Stimulated activated CD8-positive, alpha-beta memory T cell treated with anti-CD3 and anti-CD28 coated beads, Interleukin-12 subunit alpha, Interleukin-12 subunit beta, amount 100 ng/mL, for 4 hours (primary cell): ENCODE measurements at places on chromosomes 16 and 17.

GRCh38 chr16:67917852-67918236 lies 13.8 kb downstream of the CTRL start:
- DNase-seq: no peak

GRCh38 chr16:48591976-48592375 lies 18.0 kb downstream of the N4BP1 start:
- no peak for DNase-seq

DNA sequence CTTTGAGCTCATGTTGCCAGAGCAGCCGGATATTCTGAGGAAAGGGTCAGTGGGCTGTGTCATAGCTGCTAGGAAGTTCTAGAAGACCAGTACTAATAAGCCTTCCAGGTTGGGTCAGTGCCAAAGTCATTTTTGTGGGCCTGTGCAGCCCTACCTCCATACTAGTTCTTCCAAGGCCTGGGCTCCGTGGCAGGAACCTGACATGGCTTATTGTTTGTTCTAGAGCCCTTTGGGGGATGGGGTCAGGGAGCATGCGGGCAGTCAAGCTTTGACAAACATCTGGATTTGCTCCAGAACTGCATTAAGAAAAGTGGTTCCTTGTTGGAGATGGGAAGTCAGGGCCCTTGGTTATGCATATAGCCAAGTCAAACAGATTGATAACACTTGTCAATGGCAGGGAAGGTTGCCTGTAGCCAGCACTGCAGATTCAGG lies 7.6 kb downstream of the ALKBH5 start:
- no peak for DNase-seq

DNA sequence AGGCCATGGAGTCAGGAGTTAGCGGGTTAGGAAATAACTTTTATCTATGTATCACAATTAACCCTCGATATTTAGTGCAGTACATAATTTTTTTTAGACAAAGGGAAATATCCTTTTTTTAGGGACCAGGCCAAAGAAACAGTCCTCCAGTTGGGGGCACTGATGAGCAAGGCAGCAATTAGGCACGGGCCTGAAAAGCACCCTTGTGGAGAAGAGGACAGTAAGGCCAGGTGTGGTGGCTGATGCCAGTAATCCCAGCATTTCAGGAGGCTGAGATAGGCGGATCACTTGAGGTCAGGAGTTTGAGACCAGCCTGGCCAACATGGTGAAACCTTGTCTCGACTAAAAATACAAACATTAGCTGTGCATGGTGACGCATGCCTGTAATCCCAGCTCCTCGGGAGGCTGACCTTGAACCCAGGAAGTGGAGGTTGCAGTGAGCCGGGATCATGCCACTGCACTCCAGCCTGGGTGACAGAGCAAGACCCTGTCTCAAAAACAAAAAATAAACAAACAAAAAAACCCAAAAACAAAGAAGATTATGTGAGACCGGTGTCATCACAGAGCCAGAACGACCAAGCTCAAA lies 158.3 kb upstream of the NOL11 start:
- no peak for DNase-seq

- no peak for DNase-seq
These were observed 21.2 kb downstream of the SMG6 start for GRCh38 chr17:2282297-2282873.

DNA sequence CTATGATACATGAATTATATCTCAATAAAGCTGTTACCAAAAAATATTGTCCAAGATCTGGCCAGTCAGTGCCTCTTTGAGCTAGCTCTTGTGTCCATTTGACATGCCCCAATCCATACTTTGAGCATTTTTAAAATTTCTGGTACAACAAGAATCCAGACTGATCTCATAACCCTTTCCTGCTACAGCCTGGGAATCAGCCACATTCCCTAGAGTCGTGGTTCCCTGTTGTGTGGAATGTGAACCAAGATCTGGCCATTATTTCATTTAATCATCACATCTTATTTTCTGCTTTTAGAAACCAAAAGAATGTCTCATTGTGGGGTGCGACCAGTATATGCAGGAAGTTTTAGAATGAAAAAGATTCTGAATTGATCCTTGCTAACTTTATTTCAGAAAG lies 34.3 kb upstream of the RPRML start:
- DNase-seq: no peak

DNA sequence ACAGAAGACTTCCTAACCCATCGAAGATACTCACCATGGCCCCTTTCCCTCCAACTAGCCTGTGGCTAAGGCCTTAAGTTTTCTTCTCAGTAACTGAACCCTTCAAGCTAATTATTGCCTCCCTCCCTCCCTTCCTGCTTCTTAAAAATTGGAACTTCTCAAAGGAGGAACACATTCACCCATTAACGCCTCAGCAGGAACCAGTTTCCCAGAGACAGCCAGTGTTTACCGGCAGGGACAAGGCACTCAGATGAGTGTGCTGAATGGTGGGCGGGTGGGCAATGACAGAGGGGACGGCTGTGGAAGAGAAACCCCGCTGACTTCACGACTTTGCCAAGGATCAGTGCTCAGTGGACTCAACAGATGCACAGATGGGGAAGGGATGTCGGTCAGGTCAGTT lies 20.3 kb downstream of the PITPNA start:
- DNase-seq: no peak

DNA sequence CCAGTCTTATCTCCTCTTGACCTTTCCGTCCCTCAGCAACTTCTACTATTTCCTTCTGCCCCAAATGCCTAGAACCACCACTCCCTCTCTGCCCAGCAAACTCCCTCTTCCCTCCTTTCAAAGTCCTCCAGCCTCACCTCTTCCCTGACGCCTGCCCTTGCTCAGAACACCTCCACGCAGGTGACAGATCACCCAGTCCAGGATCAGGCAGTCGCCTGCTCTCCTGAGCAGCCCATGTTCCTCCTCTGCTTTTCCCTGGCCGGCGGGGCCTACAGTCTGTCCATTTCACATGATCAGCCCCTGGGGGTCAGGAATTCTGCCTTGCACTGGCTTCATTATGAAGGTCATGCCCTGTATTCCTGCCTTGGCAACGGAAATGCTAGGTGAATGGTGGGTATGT lies 422 bp downstream of the CD300LF start:
- no peak for DNase-seq

GRCh38 chr17:73628642-73629552 lies 15.3 kb downstream of the SDK2 start:
- DNase-seq: no peak

GRCh38 chr16:81492965-81493754 lies 48.6 kb downstream of the CMIP start:
- DNase-seq: no peak

GRCh38 chr17:51118330-51119195 lies 2.1 kb downstream of the SPAG9 start:
- no peak for DNase-seq

DNA sequence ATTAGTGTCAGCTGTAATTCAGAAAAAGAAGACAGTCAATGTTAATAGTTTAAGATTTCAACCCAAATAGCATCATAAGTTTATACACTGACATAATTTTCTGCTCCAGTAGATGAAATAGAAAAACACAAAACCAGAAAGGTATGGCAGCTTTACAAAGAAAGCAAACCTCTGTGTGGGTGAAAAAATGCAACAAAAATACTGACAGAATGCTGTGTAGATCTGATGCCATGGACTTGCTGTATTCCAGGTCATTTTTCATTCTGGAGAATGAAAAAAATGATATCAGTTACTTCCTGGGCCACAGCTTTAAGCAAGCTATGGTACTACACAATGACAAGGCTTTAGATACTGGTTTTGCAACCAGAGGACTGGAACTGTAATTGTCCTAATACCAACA lies 116.0 kb downstream of the MAP2K4 start:
- no peak for DNase-seq

- DNase-seq: no peak
These were observed 48.0 kb upstream of the RBFOX3 start for GRCh38 chr17:79658811-79659207.

DNA sequence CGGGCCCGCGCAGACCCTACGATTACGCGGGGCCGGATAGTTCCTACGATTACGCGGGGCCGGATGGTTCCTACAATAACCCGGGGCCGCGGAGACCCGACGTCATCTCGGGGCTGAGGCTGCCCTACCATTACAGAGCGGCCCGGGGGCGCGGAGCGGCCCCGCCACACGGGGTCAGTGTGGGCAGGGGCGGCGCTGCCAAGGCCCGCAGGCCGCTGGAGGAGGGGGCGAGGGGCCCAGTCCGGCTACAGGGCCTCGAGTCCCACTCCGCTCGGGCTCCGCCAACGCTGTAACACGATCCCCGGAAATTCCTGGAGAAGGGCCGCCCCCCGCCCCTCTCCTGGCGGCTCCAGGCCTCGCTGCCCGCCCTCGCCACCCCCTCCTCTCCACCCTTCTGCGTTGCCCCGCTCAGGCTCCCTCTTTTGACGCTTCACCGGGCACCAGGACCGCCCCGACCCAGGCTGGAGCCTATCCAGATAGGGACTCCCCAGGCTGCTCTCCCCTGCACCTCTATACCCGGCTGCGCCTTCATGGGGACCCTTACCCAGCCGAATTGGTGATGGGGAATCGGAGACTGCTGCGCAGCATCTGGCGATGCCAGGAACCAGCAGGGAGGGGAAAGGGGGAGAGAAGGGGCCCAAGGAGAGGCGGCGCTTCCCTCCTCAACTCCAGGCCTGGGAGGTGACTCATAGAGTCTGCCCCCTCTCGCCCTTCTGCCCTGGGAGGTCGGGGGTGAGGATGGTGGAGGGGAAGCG lies at the start of gene RAB34:
RAB34 (minus strand) TSS at position 291 of the 755 bp plus-strand sequence. CDS start 602 bp downstream, outside the sequence.
- DNase-seq: no peak

- DNase-seq: no peak
These were observed 53.3 kb upstream of the NUDT7 start for GRCh38 chr16:77669057-77669456.

GRCh38 chr16:3997231-3997841 lies 116.8 kb upstream of the CREBBP start:
- DNase-seq: no peak

GRCh38 chr16:62760398-62760797 lies 724.2 kb upstream of the CDH8 start:
- no peak for DNase-seq

- DNase-seq: peak; percentile 75
These were observed 1.1 kb upstream of the MLLT6 start for GRCh38 chr17:38703742-38704605.

GRCh38 chr17:38867968-38868816 lies 1.7 kb upstream of the LASP1 start:
- no peak for DNase-seq

GRCh38 chr16:78976212-78976611 lies 624.3 kb downstream of the MAF start:
- no peak for DNase-seq

DNA sequence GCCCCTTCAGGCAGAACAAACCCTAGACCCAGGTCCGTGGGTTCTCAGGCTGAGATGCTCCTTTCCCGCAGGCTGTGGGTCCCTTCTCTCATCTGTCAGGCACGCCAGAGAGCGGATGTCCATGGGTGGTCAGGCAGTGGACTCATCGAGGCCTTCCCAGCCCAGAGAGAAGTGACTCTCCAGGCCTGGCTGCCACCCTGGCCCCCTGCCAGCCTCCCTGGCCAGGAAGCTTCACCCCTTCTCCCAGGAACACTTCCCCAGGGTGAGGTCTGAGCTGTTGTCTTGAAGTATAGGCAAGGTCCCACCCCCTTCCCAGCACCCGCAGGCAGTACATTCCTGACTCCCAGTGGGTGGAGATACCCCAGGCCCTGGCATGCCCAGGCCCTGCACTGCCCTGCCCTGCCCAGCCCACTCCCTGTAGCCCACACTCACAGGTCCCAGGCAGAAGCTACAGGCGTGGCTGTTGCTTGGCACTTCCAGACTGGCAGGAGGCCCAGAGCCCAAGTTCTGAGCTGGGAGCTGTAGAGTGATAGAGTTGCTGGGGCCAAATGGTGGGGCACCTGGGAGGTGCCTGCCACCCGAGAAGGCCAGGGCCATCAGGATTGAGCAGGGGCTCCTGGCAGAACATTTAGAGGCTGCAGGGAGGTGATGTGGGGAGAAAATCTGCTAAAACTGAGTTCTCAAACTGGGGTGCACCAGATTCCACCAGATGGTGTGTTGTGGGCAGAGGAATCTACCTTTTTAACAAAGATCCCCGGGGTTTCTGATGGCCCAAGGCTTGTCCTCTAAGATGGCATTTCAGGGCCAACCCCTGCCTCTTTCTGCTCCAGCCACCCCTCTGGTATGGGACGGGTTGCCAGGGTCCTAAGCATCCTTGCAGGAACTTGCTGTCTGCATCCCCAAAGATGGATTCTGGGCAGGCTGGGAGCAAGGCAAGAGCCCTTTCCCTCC lies 6.7 kb downstream of the ITGA3 start:
- no peak for DNase-seq

- no peak for DNase-seq
These were observed 61.7 kb downstream of the PECAM1 start for GRCh38 chr17:64328859-64329531.

DNA sequence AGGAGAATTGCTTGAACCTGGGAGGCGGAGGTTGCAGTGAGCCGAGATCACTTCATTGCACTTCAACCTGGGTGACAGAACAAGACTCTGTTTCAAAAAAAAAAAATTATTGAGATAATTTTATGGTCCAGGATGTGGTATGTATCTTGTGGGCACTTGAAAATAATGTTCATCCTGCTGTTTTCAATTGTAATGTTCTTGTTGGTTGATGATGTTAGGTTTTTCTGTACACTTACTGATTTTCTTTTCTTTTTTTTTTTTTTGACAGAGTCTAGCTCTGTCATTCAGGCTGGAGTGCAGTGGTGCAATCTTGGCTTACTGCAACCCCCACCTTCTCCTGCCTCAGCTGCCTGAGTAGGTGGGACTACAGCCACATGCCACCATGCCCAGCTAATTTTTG lies 29.7 kb downstream of the TBX21 start:
- no peak for DNase-seq

DNA sequence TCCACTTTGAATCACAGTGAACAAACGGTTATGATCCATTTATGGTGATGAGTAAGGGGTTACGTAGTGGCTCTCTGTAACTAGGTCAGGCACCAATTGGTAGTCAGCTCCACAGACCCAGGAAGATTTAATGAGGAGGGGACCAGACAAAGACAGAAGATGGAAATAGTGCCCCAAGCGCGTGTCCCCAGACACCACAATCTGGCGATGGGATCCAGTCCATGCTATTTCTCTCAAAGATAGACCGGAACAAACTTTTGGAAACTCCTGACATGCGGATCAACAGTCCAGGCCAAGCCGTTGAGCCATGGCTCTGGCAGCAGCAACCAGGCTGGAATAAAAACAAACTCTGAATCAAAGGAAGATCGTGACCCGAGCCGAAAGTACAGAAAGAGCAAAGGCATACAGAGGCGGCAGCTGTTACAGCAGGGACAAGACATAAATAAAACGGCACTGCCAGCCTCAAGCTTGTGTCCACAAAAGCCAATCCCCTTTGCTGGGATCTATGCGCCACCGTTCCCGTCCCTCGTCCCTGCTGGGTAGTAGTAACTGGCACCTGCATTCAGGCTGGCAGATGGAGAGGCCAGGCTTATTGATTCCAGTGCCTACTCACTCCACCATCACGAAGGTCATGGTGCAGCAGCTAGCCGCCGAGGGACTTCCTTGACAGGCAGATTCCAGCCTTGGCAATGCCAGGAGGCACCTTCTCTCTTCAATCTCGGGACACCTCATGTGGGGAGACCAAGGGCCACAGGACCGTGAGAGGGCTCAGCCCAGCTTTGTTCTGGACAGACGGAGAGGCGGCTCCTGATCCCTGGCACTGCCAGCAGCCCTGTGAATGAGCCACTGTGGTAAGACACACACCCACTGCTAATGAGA lies 50.2 kb downstream of the CDH11 start:
- DNase-seq: no peak

GRCh38 chr17:28078341-28079229 lies 36.1 kb downstream of the NLK start:
- no peak for DNase-seq

- DNase-seq: no peak
These were observed 27.4 kb downstream of the IRF8 start for GRCh38 chr16:85926370-85926769.

- DNase-seq: no peak
These were observed 40.8 kb downstream of the LDHD start for GRCh38 chr16:75075688-75076268.

- no peak for DNase-seq
These were observed 68.2 kb downstream of the CDK12 start for GRCh38 chr17:39529455-39529854.
